Prostate gland (tissue), 2 donors: ENCODE measurements at places on chromosomes 3 and 15. TPM values are rescaled to one million over a fixed set of nuclear protein-coding genes. Genes with fewer than 3 reads are reported as not detected.

DNA sequence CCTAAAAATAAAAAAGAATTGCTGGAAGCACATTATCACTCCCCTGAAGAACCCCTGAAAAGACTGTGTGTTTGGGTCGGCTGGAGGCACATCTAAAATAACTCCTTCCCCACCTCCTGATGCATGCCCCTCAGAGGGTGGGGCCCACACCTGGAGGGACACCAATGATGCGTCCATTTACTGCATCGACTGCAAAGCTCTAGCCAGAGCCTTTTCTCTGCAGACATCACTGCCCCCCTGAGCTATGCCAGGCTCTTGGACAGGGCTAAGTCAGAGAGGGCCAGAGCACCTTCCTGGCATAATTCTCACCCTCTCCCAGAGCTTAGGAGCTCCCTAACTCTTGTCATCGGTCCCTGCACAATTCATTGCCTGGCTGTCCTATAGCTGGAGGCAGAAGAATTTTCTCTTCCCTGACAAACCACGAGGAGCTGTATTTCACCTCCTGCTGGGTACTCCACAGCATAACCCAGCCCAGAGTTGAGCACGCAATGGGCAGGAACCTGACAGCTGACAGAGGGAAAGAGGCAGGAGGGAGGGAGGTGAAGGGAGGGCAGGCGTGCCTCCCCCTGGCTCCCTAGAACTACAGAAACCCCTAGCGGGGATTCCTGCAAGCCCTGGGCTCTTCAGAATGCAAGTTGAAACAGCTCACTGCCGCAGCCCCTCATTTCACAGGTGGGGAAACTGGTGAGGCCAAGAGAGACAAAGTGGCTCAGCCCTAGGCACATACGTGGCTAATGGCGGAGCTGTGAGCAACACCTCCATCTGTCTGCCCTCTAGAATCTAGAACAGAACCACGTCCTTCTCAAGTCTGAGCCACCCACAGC, 46.6 kb downstream of the XXYLT1 start:
- no peak for DNase-seq
- no peaks in the 10 kb centered on the region for H3K4me1 ChIP-seq
- H3K4me3 ChIP-seq = no peak overlapping the region
- H3K36me3 ChIP-seq = no peaks in the 10 kb centered on the region
- no peaks in the 10 kb centered on the region for H3K27me3 ChIP-seq
- H3K27ac ChIP-seq = peak overlapping the region; percentile 45

GRCh38 chr15:83115831-83116565, 8.6 kb downstream of the TM6SF1 start:
- no peaks in the 10 kb centered on the region for H3K27me3 ChIP-seq
- no peaks in the 10 kb centered on the region for H3K36me3 ChIP-seq
- H3K4me3 ChIP-seq = no peak overlapping the region

- no peaks in the 10 kb centered on the region for H3K27me3 ChIP-seq
- no peak overlapping the region for H3K4me3 ChIP-seq
- no peak overlapping the region for H3K27ac ChIP-seq
- H3K36me3 ChIP-seq = no peaks in the 10 kb centered on the region
These were observed 311.6 kb downstream of the EPHA6 start for GRCh38 chr3:97125902-97126499.

DNA sequence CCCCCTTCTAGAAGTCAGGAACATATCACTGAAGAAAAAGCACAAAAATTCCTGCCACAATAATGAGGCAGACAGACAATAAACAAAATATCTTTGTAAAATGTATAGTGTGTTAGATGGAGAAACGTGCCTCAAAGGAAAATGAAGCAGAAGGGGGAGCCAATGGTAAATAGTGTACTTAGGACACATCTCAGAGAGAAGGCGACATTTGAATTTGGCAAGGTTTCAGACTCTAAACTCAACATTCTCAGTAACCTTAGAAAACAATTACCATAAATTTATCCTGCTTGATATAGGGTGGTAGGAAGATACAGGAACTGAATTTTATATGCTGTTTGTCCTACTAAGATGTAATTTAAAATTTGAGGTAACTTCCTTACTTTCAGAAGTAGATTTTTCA, 52.6 kb upstream of the PTX3 start:
- H3K27ac ChIP-seq = no peak overlapping the region
- H3K36me3 ChIP-seq = no peaks in the 10 kb centered on the region
- H3K4me3 ChIP-seq = no peak overlapping the region
- DNase-seq = no peak
- no peaks in the 10 kb centered on the region for H3K27me3 ChIP-seq
- H3K4me1 ChIP-seq = no peaks in the 10 kb centered on the region

- H3K27ac ChIP-seq = no peak overlapping the region
- H3K36me3 ChIP-seq = no peaks in the 10 kb centered on the region
- H3K27me3 ChIP-seq = no peaks in the 10 kb centered on the region
- H3K4me1 ChIP-seq = no peaks in the 10 kb centered on the region
- H3K4me3 ChIP-seq = no peak overlapping the region
- no peak for DNase-seq
These were observed 167.2 kb downstream of the KCNMB2 start for GRCh38 chr3:178703268-178703975.

DNA sequence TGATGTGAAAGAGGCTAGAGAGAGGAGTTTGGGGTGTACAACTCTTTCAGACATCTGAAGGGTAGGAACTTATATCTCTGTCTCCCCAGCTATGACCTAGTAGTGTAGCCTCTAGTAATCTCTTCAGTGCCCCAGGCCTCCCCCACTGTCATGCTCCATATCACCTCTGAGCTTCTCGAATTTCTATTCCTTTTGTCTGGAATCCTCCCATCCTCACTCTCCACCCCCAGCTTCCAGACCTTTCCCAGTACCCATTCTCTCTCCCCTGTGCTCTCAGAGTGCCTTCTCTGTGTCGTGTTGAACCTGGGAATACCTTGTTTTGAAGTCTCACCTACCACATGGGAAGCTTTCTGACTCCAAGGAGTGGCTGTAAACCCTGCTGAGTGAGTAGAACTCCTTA, 3.6 kb upstream of the RBPMS2 start:
- H3K4me1 ChIP-seq = no peaks in the 10 kb centered on the region
- H3K27ac ChIP-seq = no peak overlapping the region
- DNase-seq = no peak
- no peaks in the 10 kb centered on the region for H3K36me3 ChIP-seq
- H3K27me3 ChIP-seq = no peaks in the 10 kb centered on the region

DNA sequence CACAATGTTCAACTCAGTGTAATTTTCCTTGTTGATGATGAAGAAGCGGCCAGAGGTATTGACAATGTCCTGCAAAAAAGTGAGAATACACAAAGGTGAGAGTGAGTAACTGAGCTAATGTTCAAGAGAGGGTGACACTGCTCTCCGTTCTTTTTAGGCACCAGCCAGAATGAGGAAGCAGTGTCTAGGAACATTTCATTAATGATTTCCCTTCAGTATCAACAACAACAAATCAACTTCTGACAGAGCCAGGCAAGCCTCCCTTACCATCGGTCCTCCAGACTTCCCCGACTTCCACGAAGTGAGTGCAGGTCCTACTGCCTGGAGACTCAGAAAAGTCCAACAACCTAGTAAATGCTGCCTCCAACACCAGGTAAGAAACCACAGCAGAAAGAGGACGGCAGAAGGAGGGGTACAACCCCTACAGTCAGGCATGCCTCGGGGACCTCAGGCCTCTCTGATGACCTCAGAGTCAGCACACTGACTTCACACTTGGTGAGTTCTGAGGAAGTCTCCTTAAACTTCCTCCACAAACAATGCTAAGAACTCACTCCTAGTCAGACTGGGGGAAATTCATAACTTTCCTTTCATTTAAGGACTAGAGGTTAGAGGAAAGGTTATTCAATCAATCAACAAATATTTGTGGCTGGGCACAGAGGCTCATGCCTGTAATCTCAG, 62.7 kb downstream of the NPTN start:
- no peaks in the 10 kb centered on the region for H3K4me1 ChIP-seq
- H3K27me3 ChIP-seq = no peaks in the 10 kb centered on the region
- no peaks in the 10 kb centered on the region for H3K36me3 ChIP-seq
- H3K27ac ChIP-seq = no peak overlapping the region
- no peak for DNase-seq
- no peak overlapping the region for H3K4me3 ChIP-seq

Gene EFCAB12
- total RNA-seq = 6.2 TPM

Gene SNX33
- total RNA-seq = 23.6 TPM

Gene IGF1R
- 190 TPM for total RNA-seq

Gene C2CD4A
- total RNA-seq = 0.36 TPM

Gene DLG1
- 98.2 TPM for total RNA-seq

Gene LRTM1
- total RNA-seq = not detected

Gene NRROS
- 5.5 TPM for total RNA-seq

Gene PTPRG
- total RNA-seq = 22.0 TPM
